Right renal pelvis (tissue), 4 donors: ENCODE measurements at places on chromosomes 3 and 15. TPM values are rescaled to one million over a fixed set of nuclear protein-coding genes. Genes with fewer than 3 reads are reported as not detected.

DNA sequence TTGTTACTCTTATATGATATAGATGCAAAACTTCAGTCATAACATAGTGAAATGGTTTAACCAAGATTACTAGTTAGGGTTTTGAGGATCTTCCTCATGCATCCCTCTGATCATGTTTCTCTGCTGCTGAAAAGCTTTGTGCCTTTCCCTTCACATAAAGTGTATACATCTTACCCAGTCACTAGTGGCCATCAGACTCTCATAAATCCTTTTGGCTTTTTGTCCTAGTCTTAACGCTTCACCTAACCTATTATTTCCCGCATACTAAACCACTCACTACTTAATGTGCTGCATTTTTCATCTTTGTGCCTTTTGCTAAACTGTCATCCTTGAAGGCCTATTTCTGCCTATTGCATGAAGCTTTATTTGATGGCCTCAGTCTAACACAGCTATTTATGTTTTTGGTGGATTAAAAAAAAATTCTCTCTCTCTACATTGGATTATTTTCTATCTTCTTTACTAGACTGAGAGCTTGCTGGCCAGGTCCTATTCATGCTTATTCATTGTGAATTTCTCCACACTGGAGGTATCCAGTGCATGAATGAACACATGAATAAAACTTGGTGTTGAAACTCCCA is 717.6 kb upstream of the GOLIM4 start:
- no peak for DNase-seq

DNA sequence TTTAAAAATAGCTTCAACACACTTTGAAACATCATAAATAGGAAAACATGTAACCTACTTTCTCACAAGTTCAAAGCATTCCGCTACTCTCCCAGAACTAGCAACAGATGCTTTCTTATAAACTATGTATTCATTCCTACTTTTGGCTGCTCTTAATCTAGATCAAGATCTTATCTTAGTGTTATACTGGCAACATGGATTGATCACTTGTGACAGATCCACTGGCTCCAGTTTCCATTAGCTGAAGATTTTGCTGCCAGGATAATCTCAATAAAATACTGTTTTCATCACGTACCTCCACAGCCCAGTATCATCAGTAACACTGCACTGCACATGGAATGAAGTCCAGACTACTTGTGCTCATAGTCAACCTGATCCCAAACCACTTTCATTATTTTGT is 491.7 kb upstream of the AGTR1 start:
- no peak for DNase-seq

- DNase-seq, result no peak
These were observed 10.3 kb upstream of the HMCES start for GRCh38 chr3:129268396-129268795.

DNA sequence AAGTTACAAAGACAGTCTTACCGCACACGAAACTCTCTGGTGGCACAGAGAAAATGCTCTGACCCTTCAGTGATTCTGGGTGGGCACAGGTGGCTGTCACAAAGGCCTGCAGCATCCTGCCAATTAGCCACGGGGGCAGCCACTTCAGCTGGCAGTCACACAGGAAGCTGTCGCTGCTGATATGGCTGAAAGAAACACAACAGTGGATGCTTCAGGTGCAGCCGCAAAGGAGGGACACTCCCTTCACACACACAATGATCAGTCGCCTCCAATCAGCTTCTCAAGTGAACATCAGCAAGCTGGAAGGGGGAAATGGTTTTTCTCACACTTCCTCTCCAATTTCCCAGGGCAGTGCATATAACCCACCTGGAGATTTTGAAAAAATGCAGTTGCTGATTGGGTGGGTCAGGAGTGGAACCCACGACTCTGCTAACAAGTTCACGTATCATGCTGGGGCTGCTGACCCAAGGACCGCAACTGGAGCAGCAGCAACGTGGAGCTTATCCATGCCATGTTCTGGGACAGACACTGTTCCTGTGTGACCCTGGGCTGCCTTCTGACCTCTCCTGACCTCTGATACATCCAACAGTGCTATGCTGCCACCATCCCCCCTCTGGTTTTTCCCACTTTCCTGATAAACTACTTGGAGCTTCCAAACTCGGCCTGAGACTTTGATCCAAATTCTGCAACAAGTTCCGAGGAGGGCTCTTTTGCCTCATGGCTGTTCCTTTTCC is 106.6 kb downstream of the LRIG1 start:
- no peak for DNase-seq

- no peak for DNase-seq
These were observed 7.2 kb upstream of the CFAP161 start for GRCh38 chr15:81126892-81127291.

GRCh38 chr15:40721701-40722100 is 26.7 kb downstream of the RAD51 start:
- DNase-seq, result no peak

DNA sequence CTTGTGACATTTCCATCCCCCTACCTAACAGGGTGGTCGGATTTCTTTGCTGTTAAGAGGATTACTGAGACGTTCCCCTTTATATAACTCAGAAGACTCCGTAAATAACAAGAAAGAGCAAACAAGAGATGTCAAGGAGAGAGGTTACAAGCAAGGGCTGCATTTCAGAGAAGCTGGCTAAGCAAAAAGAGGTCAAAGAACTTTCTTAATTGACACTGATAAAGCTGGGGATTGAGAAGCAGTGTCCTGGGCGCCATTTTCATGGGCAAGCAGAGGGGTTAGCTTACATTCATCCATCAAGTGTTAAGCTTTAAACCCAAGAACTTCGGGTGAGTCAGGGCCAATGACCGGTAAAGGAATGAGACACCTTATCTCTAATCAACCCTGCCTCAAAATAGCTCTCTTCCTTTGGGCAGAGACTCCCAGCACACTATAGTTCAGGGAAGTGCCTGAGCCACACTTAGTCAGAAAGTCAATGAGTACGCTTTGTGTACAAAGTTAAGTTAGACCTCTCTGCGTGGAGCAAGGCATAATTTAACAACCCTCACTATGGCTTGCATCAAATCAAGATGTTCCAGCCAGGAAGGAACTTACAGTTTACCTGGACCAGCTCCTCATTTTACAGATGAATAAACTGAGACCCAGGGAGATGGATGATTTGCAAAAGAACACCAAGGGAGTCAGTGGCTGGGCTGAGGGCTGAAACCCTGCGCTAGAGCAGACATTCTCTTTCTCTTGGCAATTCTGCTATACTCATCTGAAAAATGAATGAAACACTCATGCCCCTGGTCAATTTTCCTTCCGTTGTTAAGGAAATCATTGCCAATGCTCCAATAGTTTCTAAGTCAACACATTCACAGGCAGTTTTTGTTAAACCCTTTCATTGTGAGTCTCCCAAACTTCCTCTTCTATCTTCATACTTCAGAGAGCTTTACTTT is 44.6 kb downstream of the CCNL1 start:
- DNase-seq, result no peak

The TCAIM gene
- 52.2 TPM for polyA plus RNA-seq

The PIGZ gene
- 1.8 TPM for polyA plus RNA-seq

The ARGFX gene
- polyA plus RNA-seq, result not detected

The WNT7A gene
- polyA plus RNA-seq, result 0.05 TPM

The C3orf22 gene
- polyA plus RNA-seq, result 0.06 TPM

The PTPRG gene
- 84.0 TPM for polyA plus RNA-seq
